ENCODE measurements at places on chromosomes 13 and 19. TPM values are rescaled to one million over a fixed set of nuclear protein-coding genes. Genes with fewer than 3 reads are reported as not detected.

Gene RSPH6A
- total RNA-seq = not detected

Gene CCDC9
- 10.0 TPM for total RNA-seq

Gene FCHO1
- 3.1 TPM for total RNA-seq

Gene ZNF616
- total RNA-seq = 7.5 TPM

Gene PODNL1
- 0.18 TPM for total RNA-seq

Gene MAMSTR
- 0.29 TPM for total RNA-seq

Gene IQCN
- total RNA-seq = 0.92 TPM

Gene CCL25
- total RNA-seq = not detected

Gene ZNF180
- 6.7 TPM for total RNA-seq

Gene ZNF577
- total RNA-seq = 4.7 TPM

Gene CGB3
- not detected for total RNA-seq

Gene S1PR2
- total RNA-seq = 3.4 TPM

Gene ZNF20
- total RNA-seq = 2.4 TPM
